ENCODE measurements at places on chromosomes 1 and 21.
A peak's percentile ranks its signal among the peaks of the same experiment; 100 is the strongest.

DNA sequence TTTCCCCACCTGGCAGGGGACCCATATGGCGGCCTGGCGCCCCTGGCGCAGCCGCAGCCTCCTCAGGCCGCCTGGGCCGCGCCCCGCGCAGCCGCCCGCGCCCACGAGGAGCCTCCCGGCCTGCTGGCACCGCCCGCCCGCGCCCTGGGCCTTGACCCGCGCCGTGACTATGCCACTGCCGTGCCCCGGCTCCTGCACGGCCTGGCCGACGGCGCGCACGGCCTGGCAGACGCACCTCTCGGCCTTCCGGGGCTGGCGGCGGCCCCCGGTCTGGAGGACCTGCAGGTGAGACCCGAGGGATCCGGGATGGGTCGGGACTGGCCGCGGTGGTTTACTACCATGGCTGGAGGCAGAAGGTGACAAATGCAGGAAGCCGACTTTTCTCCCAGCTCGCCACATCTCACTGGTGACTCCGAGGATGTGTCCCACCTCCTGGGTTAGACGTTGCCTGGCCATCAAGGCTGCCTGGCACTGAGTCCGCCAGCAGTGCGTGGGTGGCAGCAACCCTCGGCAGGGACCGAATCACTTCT, 1.1 kb downstream of the TFAP2E start:
- no peak for DNase-seq

- DNase-seq = peak; percentile 50
Observed at GRCh38 chr1:40592107-40592803, 60.8 kb downstream of the ZNF684 start.

DNA sequence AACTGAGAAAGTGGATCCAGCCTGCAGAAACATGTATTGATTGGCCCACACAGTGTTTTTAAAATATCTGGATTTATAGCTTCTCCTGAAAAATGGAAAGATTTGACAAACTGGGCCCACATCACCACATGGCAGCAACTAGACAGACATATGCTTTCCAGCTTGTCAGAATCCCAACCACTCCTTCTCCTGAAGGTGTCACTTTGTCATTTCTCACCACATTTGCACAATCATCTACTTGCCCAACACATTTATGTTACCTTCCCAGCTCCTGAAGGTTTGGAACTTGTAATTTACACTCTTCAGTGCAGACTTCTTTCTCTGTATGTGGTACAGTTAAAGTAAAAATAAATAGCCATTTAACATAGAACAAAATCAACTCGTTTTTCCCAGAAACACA, 126.1 kb upstream of the KIAA1614 start:
- DNase-seq = no peak

- DNase-seq = no peak
Observed at GRCh38 chr21:35035581-35035980, 13.5 kb downstream of the RUNX1 start.

- DNase-seq = peak; percentile 83
Observed at GRCh38 chr1:89754518-89754917, 66.3 kb upstream of the LRRC8D start.

- no peak for DNase-seq
Observed at GRCh38 chr21:42107177-42107880, 36.2 kb downstream of the UMODL1 start.

GRCh38 chr1:203491664-203492063, 2.3 kb upstream of the OPTC start:
- no peak for DNase-seq

GRCh38 chr1:186618401-186619170, 61.6 kb downstream of the PTGS2 start:
- peak; percentile 81 for DNase-seq

DNA sequence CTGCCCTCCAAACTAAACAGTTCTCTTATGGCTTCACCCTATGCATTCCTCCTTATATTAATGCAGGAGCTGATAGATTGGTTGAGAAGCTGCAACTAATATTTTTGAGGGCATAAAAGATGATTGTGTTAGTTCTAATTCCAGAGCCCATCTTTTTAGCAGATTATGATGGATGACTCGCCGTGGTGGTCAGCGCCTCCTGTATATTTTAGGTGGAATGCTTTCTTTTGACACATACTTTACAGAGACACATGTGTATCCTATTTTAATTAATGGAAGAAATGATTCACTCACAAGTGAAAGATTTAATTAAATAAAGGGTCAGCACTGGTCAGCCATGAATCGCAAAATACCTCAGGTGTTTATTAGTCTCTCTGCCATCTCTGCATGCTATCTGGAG, 120.7 kb downstream of the TM2D1 start:
- DNase-seq = no peak

DNA sequence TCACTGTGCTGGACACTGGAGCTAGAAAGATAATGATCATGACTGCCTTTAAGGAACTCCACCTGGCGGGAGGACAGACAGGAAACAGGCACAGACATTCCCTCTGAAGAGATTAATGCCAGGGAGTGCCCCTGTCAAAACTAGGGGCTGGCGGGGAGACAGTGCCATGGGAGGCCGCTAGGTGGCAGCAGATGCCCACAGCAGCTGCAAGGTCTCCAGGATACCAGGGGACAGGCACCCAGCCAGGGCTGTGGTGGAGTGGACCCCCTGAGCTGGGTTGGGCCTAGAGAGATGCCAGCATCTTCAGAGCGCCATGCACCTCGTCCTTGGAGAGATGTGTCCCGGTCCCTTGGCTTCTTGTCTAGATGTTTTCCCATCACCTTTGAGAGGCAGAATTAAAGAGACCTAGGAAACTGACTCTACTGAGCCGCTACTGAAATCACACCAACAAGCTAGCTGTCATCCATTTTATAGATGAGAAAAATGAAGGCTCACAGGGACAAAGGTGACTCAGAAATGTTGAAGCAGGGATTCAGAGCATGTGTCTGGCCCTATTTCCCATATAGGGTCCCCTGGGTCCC, 3.6 kb downstream of the REN start:
- peak; percentile 68 for DNase-seq

DNA sequence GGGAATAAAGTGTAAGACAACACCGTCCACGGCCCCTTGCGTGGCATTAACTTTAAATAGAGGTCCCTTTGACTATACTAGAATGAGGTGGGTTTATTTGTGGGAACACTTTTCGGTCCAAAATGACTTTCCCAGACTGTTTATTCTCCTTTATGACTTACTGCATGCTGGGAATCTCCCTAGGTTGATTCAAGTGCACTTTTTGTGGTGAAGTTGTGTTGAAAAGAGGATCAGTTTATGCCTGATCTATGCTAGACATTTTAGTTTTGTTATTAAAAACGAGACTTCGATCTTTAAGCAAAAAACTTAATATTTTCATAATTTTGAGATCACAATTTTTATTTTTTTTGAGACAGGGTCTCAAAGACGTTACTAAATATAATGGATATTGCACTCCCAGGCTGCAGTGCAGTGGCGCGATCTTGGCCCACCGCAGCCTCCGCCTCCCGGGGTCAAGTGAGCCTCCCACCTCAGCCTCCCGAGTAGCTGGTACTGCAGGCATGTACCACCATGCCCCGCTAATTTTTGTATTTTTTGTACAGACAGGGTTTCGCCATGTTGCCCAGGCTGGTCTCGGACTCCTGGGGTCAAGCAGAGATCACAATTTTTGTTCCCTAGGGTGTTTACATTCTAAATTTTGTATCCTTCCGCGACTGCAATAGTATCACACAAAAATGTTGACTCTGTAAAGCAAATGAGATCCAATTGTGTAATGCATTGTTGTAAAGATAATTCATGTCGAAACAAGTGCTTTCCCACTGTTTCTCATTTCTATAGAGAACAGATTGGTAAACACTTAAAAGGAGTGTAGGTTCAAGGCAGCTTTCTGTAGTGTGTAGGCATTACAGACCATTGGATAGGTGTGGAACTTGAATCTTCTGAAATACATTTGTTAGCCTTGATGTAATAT, 1.6 kb downstream of the CDC42 start:
- peak; percentile 56 for DNase-seq

DNA sequence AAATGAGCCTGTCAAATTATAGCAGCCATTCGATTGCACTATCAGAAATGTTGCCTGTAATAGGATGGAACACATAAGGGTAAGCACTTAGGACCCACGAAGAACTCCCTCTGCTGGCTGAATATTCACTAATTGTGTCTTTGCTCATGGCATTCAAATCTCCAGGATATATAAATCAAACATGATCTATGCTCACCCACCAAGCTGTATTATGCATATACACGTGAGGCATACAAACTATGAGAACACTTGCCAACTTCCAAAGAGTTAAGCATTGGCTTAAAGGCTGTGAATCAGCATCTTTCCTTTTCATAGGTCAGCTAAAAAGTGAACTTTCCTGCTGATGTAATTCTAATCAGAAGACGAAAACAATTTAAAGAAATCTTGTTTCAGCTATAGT, 34.5 kb downstream of the TMPRSS15 start:
- DNase-seq = peak; percentile 2

All from fibroblast of pulmonary artery (primary cell).